ENCODE measurements at places on chromosomes 12 and 14.

DNA sequence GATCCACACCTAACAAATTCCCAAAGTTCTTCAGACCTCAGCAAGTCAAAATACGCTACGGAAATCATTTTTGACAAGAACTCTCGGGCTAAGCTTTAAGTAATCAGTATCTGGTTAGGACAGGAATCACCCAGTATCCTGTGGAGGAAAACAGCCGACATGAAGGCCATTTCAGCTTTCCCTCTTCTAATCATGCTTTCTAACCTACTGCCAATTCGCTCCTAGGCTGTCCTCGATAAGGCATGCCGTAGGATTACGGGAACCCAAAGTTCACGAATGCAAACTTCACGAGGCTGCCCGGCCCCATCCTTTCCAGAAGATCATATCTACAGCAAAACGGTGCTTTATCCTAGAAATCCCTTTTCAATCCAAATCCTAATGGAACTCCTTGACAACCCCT, 81.8 kb upstream of the PTPRB start:
- DNase-seq: no peak
- H3K4me3 ChIP-seq: no peak overlapping the region
- peaks cover 9% of the 10 kb centered on the region for H3K4me1 ChIP-seq
- H3K27me3 ChIP-seq: peaks cover 11% of the 10 kb centered on the region

- no peaks in the 10 kb centered on the region for H3K4me1 ChIP-seq
- DNase-seq: no peak
- H3K27ac ChIP-seq: no peak overlapping the region
Measured at GRCh38 chr12:123519141-123520001, 14.1 kb downstream of the RILPL1 start.

DNA sequence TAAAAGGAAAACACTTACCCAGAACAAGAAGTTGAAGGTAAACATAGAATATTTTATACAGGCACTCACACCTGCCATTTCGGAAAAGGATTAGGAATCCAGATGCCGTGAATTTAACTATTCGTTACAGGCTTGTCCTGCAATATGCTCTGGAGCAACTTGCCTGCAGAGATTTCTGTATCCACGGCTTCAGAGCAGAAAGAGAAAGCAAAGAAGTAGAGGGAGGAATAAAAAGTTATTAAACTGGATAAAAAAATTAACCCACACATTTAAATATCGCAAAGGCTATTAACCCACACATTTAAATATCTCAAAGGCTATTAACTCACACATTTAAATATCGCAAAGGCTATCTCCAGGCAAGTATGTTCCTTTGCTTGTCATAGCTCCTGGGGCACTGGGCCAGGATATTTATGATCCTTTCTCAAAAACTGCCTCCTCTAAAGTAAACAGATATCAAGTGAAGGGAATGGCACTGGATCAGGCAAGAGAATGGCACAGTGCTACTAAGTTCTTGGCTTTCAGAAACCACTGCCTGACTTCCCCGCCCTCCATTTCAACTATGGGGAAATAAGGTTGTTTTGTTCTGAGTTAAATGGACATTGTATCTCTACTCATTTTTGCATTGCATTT, at the start of gene TSPAN8:
Gene TSPAN8, minus strand, starts transcription at position 399 of the 633 bp plus-strand sequence. Its CDS starts 321 bp downstream, at position 78.
- no peaks in the 10 kb centered on the region for H3K4me1 ChIP-seq
- no peak for DNase-seq
- no peaks in the 10 kb centered on the region for H3K36me3 ChIP-seq
- H3K4me3 ChIP-seq: no peak within 1 kb of the TSS
- no peak within 1 kb of the TSS for H3K27ac ChIP-seq

DNA sequence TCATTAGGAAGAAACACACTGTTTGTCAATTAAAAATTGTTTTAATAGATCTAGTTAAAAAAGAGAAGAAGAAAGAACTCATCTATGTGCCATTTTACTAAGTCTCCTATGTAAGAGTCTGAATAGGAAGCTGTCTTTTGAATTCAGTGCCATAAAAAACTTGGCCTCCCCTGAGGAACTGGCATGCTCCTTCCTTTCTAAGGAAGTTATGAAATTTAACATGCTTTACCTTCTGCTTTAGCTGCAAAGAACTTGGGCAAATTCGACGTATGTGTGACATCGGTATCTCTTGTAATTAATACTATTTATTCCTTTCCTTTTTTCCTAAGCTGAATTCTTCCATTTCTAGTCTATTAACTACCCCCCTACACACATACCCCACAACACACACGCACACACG, 12.5 kb downstream of the TM7SF3 start:
- no peak overlapping the region for H3K4me3 ChIP-seq
- peaks cover 31% of the 10 kb centered on the region for H3K36me3 ChIP-seq
- H3K27me3 ChIP-seq: no peaks in the 10 kb centered on the region
- peaks cover 30% of the 10 kb centered on the region for H3K4me1 ChIP-seq
- H3K27ac ChIP-seq: peak overlapping the region; percentile 18
- no peak for DNase-seq

GRCh38 chr14:73251516-73252215, 14.4 kb downstream of the PAPLN start:
- H3K36me3 ChIP-seq: no peaks in the 10 kb centered on the region
- no peak overlapping the region for H3K27ac ChIP-seq
- peaks cover 3% of the 10 kb centered on the region for H3K27me3 ChIP-seq
- H3K4me3 ChIP-seq: no peak overlapping the region
